ENCODE measurements at places on chromosomes 11 and 22. TPM values are rescaled to one million over a fixed set of nuclear protein-coding genes. Genes with fewer than 3 reads are reported as not detected.

The IL18 gene
- total RNA-seq = 0.35 TPM

The OR10D3 gene
- not detected for total RNA-seq

The MB gene
- total RNA-seq = not detected

The OR52N1 gene
- not detected for total RNA-seq

The RTN3 gene
- total RNA-seq = 34.9 TPM

The GPR83 gene
- total RNA-seq = not detected

The SCGB1C1 gene
- total RNA-seq = not detected

The KIF18A gene
- 1.3 TPM for total RNA-seq
